ENCODE measurements at places on chromosomes 6 and 20.

DNA sequence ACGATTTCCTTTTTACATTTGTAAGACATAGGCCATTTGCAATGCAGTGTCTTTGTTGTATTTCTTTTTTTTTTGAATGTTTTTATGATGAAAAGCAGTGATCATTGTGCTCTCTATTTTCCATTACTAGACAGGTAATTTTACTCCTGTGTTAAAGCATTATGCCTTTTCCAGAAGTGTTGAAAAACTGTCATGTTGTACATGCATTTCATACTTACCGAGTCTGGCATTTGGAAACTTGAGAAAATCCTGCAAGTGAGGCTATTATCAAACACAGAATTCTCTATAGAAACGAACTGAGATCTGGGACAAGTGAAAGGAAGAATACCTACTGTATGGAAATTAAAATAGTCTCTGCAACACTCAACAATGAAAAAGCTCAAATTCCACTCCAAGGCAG is 78.6 kb upstream of the CNR1 start:
- no peak for DNase-seq

GRCh38 chr6:42279966-42280629 is 62.4 kb upstream of the MRPS10 start:
- DNase-seq: no peak

DNA sequence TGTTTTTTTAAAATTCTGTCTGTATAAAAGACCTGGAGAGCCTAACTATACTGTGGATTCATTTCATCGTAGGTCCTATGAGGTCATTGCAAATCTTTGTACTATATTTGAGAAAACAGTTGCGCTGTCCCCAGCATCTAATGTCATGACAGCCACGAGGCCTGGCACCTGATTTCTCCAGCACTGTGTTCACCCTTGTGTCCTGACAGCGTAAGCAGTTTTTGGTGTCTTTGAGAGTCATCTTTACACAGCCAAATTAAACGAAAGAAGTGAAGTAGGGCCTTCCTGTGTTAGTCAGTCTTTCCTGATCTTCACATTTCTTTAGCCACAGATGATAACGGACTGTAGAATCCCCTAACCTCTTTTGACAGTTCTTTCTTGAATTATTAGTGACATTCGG is 70.6 kb upstream of the PHACTR2 start:
- DNase-seq: no peak

GRCh38 chr6:116447052-116447451 is 14.1 kb upstream of the CALHM6 start:
- no peak for DNase-seq

- no peak for DNase-seq
Observed at GRCh38 chr6:104955491-104955890, 1.4 kb upstream of the LIN28B start.

DNA sequence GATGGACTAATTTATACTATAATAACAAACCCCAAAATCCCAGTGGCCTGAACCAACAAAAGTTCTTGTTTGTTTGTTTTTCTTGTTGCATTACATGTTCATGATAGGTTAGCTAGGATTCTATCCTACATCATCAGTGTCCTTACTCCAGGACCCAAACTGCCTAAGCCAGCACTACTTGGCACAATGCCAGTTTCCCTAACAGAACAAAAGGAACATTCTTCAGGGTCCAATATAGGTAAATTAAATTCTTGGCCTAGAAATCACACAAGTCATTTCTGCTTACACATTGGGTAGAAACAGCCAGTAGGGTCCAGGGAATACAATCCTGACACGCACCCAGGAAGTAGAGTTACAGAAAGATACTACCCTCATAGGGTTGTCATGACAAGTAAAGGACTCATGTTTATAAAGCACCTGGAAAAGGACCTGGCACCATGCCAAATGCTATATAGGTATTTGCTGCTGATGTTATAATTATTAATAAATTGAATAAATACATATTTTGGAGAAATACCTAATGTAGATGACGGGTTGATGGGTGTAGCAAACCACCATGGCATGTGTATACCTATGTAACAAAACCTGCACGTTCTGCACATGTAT is 38.8 kb downstream of the RCAN2 start:
- DNase-seq: no peak

DNA sequence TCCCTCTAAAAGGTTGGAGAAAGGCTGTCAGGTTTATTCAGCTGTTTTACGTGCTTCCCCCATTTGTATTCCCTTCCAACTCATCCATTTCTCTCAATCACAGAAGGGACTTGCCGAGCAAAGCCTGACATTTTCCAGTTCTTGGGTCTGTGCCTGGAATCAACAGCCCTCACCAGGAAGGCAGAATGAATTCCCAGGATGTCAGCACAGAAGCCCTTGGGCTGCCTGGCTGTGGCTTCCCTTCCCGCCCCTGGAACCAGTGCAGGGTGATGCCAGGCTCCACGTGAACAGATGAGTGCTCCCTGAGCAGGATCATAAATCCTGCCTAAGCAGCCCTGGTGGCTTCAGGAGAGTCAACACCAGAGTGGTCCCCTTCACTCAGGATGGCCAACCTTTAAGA is 86.1 kb upstream of the CD83 start:
- DNase-seq: no peak

DNA sequence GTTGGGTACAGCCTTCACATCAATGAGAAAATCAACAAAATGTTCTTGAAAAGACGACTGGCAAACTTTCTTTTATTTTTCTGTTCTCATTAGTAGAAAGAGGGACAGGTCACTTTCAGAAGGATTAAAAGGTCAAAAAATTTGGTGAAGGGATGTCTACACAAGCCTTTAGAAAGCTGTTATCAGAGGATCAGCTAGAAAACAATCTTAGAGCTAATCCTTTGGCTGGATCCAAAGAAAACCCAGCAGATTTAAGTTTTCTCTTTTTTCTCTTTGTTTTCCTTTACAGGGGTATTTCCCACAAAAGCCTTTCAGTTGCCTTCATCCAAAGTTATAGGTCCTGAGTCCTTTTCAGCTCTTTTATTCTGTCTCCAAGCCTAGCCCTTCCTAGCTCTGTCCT is 57.3 kb upstream of the EDN1 start:
- DNase-seq: no peak

DNA sequence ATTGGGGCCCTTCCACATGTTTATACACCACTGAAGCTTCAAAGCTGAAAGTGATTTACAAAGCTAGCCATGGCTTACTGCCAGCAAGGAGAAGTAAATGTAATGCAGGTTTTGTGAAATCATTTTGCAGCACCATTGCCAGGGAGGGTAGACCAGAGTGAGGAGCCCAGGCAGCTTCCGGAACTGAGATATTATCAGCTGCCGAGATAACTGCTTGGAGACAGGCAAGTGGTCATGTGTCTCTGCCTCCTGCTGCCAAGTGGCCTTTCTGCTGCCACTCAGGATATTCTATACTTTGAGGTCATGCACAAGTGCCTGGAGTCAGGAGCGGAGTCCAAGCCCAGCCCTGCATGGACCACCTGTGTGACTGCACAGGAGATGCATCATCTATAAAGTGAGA is 160.2 kb downstream of the SYNDIG1 start:
- DNase-seq: no peak

- no peak for DNase-seq
Observed at GRCh38 chr6:157775376-157775775, 47.7 kb upstream of the SNX9 start.

- no peak for DNase-seq
Observed at GRCh38 chr20:7257692-7258466, 490.4 kb downstream of the BMP2 start.

DNA sequence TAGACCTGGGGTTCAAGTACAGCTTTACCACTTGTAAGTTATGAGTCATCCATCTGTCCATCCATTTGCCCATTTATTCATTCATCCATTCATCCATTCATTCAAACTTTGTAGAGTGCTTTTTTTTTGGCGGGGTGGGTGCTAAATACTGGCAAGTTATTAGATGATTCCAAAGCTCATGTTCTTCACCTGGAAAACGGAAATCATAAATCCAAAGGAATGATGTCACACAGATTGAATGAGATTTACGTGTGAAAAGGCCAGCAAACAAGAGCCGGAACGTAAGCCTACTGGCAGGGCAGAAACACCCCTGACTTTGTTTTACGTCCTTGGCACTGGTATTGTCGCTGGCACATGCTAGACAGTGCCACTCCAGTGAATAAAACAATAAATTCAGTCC is 480.9 kb upstream of the CHD6 start:
- DNase-seq: no peak

DNA sequence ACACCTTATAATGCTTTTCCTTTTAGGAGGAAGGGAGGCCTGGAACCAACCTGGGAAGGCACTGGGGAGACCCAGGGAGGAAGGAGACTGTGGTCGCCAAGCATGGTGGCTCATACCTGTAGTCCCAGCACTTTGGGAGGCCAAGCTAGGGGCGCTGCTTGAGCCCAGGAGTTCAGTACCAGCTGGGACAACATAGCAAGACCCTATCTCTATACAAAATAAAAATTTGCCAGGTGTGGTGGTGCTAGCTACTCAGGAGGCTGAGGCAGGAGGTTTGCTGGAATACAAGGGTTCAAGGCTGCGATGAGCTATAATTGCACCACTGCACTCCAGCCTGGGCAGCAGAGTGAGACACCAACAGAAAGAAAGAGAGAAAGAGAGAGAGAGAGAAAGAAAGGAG is 36.2 kb downstream of the PPP1R14C start:
- DNase-seq: no peak

GRCh38 chr6:129494099-129494498 is 215.9 kb downstream of the ARHGAP18 start:
- no peak for DNase-seq

GRCh38 chr6:6002005-6002847 is 4.5 kb downstream of the NRN1 start:
- DNase-seq: no peak

- no peak for DNase-seq
Observed at GRCh38 chr6:111824608-111825337, 48.5 kb downstream of the FYN start.

- DNase-seq: no peak
Observed at GRCh38 chr6:27669295-27669623, 196.4 kb upstream of the ZNF184 start.

- DNase-seq: peak; percentile 82
Observed at GRCh38 chr6:32190054-32190851, at the start of gene PBX2. PBX2 (minus strand) TSS chr6:32190202; CDS start chr6:32189915, 287 bp downstream.

GRCh38 chr6:73695619-73696421 is at the start of gene CD109:
CD109 (plus strand) TSS chr6:73696203; CDS start chr6:73696216, 13 bp downstream.
- DNase-seq: no peak

DNA sequence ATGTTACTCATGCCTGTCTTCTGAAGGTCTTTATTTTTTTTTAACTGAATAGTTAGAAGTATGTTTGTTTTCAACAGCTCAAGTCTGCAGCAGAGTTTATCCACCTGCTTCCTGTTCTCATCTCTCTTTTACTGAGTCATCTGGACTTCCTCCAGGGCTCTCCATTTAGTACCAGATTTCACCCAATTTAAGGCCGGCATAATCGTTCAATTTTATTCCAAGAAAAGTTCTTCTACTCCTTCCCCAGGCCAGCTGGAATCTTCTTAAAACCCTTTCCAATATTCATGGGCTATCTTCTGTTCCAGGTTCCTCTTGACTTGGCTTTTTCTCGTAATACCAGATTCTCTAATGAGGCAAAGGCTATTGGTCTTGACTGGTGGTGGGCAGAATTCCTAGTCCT is 79.0 kb upstream of the LAMA2 start:
- no peak for DNase-seq

DNA sequence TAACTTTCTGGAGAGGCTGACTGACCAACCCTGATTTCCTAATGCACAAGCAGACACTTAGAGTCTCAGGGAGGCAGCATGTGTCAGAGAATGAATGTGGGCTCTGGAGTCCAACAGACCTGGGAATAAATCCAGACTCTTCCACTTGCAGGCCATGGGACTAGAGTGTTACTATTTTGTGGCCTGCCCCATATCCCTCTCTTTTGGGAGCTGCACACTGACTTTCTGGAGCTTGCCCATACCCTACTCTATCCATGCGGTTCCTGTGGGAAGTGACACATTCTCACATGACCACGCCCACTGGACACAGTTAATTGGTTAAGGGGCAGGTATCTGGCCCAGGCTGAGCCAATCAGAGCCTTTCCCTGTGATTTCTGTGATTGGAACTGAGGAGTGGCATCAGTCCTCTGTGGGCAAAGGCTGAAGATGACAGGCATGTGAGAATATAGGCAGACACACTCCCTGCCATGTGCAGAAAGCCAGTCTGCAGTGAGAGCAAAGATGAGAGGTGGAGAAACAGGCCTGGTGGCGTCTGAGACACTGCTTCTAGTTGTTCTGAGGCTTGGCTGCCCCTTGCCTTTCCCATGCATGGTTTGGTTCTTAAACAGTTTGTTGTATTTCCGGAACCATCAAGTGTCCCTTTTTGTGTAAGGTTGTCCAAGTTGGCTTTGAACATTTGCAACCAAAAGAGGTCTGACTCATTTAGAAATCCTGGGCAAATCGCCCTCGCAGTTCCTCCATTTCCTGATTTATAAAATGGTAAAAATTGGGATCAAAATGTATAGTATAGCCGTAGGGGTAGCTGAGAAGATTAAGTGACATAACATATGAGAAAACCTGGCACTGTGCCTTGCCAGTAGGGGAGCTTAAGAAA is 125.6 kb downstream of the CDC5L start:
- no peak for DNase-seq

DNA sequence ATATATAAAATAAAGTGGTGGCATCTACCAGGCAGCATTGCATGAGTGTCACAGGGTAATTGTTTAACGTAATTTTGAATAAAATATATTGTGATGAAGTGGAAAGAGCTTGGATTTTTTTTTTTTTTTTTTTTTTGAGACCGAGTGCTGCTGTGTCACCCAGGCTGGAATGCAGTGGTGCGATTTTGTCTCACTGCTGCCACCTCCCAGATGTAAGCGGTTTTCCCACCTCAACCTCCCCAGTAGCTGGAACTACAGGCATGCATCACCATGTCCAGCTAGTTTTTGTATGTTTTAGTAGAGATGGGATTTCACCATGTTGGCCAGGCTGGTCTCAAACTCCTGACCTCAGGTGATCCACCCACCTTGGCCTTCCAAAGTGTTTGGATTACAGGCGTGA is 81.1 kb upstream of the SMIM8 start:
- DNase-seq: no peak

Measured in NCI-H510A (cell line).